G401 (cell line): ENCODE measurements at places on chromosomes 1 and 21.

DNA sequence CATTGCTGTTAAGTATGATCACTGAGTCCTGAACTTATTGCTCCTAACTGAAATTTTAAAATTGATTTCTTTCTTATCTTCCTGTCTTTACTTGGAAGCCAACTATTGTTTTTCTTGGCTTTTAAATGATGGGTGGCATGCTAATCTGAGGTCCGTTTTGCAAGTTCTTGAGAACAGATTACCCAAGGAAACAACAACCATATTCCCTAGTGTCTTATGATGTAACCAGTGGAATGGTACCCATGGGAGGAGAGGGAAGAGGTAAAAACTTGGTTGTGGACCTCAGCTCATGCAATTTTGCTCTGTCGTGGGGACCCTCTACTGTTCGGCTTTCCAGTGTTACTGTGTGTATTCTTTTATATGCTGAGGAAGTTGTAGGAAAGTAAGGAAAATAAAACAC lies 454.8 kb upstream of the ADAMTS5 start:
- DNase-seq: no peak

GRCh38 chr1:162177126-162177525 lies 107.6 kb downstream of the NOS1AP start:
- DNase-seq: no peak

- no peak for DNase-seq
Measured at GRCh38 chr1:199512037-199512710, 515.3 kb upstream of the NR5A2 start.

DNA sequence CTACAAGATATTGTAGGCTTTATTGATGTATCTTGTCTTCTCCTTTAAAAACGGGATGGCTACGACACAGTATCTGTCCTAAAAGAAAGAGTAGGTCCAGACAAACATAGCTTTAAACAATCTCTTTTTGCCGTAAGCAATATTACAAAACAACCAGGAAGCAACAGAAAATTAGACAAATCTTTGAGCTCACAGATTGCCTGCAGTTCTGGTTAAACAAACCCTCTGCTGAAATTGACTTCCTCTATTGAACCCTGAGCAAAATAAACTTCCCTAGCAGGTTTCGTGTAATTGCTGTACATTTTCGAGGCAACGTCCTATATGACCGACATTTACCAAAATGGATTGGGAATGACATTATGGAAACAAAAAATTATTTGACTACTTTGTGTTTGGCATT lies 50.6 kb downstream of the CHML start:
- no peak for DNase-seq

DNA sequence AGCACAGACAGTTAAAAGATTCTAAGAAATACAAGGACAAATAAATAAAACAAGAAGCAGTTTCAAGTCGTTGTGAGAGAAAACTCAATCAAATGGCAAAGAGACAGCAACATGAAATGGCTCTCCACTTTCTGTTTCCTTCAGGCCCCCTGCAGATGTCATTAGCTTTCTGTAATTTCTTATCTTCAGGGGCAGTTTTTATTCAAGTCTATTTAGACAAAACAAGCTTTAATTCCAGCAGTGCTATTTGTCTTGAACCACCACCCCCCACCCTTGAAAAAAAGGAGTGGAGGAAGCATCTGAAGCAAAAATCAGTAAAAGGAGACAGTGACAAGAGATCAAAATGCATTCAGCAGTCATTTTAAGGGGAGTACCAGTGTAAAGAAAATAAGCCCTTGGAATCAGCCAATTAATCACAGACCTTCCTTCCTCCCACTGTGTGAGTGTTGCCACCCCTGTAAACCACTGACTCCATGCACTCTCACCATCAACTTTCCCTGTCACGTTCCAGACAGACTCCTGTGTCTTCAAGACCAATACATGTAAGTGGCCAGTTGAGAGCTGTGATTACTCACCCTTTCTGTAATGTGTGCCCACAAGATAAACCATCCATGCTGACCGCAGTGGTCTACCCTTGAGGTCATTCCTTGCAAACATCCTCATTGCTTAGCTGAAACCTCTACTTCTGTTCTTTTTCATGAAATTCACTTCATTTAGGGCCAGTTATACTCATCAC lies 136.1 kb upstream of the HOOK1 start:
- no peak for DNase-seq

GRCh38 chr1:183814121-183814681 lies 9.3 kb downstream of the RGL1 start:
- no peak for DNase-seq

DNA sequence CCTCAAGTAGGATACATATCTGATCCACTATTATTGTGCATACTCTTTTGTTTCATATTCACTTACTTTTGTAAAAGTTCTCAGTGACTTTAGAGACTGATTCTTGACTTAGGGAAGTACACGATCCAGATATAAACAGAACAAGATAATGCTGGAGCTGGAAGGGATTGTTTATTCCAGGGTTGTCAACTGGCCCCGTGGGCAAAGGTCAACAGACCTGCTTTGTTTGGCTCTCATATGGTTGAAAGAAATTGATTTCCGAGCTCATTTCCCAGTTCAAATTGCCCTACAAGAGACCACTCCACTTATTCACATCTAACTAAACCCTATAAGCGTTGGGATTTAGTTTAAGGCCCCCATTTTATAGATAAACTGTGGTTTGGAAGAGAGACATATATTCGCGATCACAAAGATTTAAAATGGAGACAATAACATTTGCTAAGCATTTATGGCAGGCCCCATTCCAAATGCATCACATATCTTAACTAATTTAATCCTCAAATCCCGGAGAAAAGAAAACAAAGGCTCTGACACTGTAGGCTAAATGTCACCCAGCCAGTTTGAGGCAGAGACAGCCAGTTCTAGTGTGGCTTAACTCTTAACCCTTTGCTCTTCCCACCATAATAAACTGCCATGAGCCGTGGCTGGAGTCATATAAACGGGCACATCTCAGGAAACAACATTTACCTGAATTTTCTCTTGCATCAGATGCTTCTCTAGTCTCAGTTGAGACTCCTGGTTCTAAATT lies 20.6 kb downstream of the REG4 start:
- DNase-seq: no peak

- DNase-seq: no peak
Measured at GRCh38 chr1:81559662-81560350, 240.9 kb upstream of the ADGRL2 start.

DNA sequence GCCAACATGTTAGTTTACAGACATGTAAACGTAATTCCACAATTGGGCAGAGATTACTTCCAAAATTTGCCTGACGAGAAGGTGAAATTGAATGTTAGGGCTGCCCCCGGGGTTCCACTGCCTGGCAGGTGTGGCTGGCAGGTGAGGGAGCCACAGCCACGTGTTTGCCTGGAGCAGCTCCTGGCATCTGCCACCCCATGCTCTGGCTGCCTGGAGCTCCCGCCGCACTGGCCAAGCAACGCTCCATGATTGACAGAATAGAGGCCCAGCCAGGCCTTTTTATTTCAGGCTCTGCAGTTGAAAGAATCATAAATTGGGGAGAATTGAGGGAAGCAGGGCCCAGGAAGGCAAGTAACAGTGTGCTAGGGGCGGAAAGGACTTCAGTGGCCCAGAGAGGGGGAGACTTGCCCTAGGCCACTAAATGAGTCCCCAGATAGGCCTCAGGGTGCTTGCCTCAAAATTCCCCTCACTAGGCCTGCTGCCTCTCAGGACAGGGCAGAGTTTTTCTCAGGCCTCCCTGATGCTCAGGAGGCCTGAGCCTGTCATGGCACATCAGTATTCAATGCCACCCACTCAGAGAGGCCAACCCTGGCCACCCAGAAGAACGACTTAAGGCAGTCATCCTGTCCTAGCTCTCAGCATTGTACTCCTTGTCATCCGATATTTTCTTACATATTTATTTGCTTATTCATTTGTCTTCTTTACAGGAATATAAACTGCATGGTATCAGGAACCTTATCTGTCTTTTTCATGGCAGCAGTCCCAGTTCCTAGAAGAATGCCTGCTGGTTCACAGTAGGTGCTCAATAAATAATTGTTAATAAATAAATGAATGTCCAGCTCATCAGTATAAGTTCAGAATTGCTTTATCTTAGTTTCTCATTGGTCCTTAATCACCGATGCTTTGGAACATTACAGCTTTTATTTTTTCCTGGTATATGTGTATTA lies 16.6 kb upstream of the S1PR1 start:
- no peak for DNase-seq

DNA sequence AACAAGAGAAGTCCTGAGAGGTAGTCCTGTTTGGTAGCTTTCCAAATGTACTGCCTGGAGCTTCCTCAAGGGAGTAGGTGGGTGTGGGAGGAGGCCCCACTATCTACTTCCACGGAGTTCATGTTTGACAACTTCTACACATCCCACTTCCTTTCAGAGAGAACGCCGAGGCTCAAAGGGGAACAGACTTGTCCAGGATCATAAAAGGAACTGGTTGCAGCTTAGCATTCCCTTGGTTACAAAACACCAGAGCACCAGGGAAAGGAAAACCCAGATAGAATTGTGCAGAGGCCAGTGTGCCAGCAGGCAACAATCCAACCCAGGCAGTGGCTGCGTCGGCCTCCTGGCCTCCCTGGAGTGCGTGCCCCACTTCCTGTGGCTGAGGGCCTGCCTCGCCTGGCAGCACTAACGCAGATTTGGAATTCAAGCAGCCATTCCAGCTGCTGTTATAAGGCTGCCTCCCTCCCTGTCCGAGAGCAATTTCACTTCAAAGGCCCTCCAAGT lies 4.2 kb upstream of the RAP1GAP start:
- peak; percentile 86 for DNase-seq

DNA sequence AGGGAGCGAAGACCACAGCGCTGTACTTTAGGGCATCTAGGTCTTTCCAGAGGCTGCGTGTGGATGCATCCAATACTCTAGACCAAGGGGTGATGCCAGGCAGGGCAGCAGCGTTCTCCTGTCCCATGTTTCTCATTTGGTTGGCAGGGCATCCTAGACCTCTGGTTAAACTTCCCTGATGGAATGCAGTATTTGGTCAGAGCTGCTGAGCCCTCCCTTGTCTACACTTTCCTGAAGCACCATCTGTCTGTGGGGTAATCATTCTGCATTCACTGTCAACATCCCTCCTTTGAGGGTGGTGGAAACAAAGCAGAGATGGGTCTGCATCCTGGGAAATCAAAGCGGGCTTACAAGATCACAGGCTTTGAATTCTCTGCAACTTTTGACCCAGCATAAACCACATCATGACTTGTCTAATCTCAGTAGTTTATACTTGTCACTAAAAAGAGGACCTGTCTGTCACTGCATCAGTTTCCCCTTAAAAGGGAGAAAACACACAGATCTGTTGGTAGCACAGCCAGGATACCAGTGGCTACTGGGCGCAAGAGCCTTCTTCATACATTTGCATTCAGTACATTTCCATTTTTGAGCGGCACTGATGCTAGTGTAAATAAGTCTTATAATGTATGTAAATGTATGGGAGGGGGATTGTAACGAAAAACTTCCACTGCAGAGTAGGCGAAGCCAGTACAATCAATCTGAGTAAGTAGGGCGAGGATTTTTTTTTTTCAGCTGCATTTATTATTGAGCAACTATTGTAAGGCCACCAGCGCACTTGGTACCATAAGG lies 106.3 kb downstream of the GALNT2 start:
- DNase-seq: no peak

GRCh38 chr1:221723848-221724236 lies 18.0 kb downstream of the DUSP10 start:
- no peak for DNase-seq

DNA sequence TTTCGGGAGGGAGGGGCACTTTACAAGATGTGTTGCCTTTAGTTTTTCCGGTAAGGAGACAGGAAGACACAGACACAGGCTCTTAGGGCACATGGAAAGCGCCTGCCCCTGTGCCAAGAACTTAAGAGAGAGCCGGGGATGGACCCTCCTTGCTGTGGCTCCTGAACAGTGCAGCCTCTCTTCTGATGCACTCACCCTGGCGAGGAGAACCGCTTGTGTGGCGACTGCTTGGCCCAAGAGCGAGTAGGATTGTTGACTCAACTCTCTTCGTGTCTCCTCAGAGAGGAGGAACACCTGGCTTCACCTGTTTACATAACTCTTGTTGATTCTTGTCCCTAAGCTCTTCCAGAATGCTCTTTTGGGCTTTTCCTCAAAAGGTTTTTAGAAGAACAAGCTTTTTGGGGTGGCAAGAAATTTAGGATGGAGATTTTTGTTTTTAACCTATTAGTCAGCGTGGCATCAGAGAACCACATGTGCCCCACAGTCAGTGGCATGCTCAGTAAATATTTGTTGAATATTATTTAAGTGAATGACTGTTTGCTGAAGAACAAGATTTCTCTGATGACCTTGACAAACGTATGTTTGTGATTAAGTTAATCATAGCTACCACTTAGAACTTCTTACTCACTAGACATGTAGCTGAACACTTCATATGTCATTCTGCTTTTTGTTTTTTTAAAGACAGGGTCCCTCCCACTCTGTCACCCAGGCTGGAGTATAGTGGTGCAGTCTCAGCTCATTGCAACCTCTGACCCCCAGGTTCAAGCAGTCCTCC lies 60.6 kb downstream of the NFIA start:
- DNase-seq: peak; percentile 31

- DNase-seq: no peak
Measured at GRCh38 chr1:84834419-84835064, 58.5 kb downstream of the LPAR3 start.

GRCh38 chr1:20409012-20409411 lies 77.0 kb downstream of the CAMK2N1 start:
- no peak for DNase-seq

DNA sequence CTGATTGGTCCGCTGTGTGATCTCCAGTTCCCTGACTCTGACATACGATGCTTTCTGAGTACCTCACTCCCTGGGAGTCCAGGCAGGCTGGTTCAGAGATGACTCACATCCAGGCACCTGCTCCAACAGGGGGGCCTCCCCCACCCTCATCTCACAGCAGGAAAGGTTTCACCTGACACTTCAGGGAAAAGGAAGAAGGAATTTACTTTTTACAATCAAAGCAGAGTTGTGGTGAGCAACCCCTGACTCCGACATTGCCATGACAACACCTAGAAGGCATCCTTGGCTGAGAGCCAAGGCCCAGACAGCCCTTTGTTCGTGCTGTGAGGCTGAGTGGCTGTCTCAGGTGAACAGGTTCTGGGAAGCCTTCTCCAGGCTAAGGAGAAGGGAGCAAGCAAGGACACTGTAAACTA lies 164.6 kb upstream of the GJB5 start:
- DNase-seq: peak; percentile 24

- DNase-seq: no peak
Measured at GRCh38 chr1:221439008-221439746, 302.7 kb downstream of the DUSP10 start.
